ENCODE measurements at places on chromosomes 2 and 18.
A peak's percentile ranks its signal among the peaks of the same experiment; 100 is the strongest.

DNA sequence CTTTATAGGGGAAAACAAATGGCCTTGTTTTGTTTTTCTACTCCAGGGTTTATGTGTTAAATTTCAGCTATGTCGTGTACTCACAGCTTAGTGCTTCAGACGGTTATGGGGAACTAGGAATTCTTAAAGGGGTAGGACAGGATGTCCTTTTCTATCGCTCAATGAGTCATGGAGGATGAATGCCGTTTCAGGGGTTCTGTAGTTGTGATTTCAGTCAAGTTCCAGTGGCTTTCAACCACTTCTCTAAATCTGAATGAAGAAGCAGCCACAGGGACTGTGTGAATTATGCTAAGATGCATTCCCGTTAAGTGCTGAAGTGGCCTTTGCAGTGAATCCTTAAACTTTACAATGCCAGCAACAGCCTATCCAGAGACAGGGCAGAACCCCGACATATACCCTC is 1231.7 kb upstream of the ZEB2 start:
- peak; percentile 48 for DNase-seq

- DNase-seq = no peak
Measured at GRCh38 chr2:39821871-39822270, 42.8 kb upstream of the THUMPD2 start.

- no peak for DNase-seq
Measured at GRCh38 chr18:57353940-57354461, 1.6 kb downstream of the ST8SIA3 start.

GRCh38 chr2:119468154-119468955 is 36.7 kb downstream of the TMEM37 start:
- peak; percentile 39 for DNase-seq

DNA sequence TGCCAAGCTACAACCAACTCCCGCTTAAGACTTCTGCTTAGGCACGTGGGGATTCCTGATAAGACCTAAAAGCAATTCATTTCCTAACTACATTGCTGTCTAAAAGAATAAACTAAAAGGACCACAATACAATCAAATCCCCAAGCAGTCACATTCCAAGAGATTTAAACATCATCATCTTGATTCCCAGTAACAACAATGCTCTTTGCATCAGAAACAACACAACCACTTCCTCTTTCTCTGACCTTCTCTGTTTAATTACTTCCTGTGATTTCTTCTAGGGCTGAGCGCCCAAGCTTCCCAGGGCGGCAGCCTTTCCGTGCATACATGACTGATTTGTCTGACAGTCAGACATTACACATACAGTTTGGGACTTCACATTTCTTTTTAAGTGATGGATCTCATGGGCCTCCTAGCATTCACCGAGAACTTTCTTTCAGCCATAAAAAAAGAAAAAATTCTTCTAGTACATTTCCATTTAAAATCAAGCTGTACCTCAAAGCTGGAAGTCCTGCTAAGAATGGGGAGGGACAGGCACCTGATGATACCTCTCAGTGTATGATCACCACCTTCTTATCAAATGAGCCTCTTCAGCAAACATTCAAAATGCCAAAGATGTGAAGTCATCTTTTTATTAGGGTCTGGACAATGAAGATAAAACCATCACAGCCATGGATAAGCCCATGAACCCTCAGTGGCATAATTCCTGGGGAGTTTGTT is 11.5 kb downstream of the SPRED2 start:
- DNase-seq = peak; percentile 40

- DNase-seq = no peak
Measured at GRCh38 chr2:9032121-9032520, 28.6 kb upstream of the MBOAT2 start.

GRCh38 chr18:30658306-30658705 is 384.2 kb downstream of the DSC3 start:
- DNase-seq = no peak

DNA sequence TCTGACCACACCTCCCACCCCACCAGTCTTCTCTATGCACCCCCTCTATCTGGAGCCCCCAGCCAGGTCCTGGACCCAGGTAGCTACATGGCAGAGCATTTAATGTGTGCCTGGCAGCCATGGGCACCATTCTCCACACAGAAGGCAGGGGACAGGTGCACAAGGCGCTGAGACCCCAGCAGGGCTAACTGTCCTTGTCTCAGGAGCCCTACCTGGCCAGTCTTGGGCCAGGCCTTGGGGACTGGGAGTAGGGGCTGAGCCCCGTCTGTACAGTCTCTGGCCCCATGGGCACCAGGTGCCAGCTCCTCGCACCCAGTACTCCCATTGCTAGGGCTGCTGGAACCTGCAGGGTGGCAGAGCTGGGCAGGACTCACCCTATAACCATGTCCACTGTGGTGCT is 2.9 kb downstream of the GNLY start:
- no peak for DNase-seq

DNA sequence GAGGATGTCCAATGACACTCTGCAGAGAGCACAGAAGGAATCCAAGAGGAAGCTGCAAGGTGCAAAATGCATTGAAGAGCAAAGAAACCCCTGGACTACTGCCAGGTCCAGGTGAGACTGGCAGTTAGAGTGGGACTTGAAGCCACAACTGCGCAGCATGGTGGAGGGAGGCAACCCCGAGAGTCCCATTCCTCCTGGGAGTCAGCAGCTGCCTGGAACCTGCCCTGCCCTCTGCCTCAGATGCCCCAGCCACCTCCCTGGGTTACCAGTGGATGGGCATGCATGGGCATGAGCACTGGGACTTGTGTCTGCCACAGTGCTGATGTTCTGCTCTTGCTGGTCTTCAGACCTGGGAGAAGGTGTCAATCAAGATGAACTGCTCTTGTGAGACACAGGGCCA is 43.2 kb downstream of the ANKMY1 start:
- no peak for DNase-seq

- no peak for DNase-seq
Measured at GRCh38 chr2:120982598-120982997, 246.9 kb downstream of the GLI2 start.

- DNase-seq = no peak
Measured at GRCh38 chr2:241798631-241799521, 10.1 kb upstream of the NEU4 start.

DNA sequence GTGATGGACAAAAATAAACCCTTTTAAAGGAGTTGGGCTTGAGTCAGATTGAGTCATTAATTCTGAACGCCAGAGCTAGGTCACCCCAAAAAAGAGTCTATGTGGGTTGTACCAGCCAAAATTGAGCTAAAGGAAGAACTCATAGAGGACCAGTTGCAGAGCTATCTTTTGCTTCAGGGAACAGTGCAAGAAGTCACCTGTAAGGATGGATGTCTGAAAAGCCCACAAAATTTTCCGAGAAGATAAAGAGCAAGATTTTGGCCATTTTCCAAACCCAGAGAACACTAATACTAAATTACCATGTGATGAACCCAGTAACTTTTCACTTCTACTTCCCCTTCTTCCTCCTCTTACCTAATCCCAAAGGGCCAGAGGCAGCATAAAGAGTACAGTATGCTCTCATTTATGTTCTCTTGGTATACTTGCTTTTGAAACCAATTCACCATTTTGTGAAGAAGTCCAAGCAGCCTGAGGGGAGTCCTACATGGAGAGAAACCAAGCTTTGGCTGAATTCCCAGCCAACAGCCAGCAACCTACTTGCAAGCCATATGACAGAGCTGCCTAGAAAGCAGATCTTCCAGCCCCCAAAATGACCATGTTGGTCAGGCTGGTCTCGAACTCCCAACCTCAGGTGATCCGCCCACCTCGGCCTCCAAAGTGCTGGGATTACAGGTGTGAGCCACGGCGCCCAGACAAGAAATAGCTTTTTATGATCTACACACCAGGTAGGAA is 551.7 kb downstream of the SATB2 start:
- no peak for DNase-seq

DNA sequence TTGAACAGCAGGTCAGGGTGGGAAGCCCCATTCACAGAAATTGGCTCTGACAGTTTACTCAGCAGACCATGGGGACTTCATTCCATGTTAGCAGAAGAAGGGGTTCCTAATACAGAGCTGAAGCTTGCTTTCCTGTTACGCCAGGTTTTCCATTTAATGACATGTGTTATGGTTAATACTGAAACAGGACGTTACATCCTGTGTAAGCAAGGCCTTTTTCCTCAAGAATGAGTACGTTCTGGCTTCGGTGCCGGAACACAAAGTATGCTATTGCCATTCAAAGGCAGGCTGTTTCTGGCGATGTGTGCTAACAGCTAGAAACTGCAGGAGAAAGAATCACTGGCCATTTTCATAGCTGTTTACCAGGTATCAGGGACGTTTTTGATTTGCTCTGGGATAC is 190.4 kb downstream of the SNTG2 start:
- DNase-seq = no peak

DNA sequence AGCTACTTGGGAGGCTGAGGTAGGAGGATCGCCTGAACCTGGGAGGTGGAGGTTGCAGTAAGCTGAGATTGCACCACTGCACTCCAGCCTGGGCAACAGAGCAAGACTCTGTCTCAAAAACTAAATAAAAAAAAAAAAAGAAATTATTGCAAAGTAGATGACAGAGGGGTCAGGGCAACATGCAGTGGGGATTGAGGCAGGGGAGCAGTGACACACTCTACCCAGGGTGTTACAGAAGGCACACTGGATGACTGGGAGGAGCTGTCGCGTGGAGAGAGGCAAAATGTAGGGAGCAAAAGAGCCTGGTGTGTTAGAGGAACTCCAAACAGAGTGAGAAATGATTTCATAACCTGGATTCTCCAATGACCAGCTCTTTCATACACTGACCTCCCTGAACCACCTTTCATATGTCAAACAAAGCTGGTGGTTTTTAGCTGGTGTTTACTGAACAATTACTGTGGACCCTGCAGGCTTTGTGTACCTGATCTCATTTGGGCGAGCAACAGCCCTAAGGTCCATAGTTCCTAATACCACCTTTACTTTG is 22.1 kb downstream of the FBXO41 start:
- no peak for DNase-seq

DNA sequence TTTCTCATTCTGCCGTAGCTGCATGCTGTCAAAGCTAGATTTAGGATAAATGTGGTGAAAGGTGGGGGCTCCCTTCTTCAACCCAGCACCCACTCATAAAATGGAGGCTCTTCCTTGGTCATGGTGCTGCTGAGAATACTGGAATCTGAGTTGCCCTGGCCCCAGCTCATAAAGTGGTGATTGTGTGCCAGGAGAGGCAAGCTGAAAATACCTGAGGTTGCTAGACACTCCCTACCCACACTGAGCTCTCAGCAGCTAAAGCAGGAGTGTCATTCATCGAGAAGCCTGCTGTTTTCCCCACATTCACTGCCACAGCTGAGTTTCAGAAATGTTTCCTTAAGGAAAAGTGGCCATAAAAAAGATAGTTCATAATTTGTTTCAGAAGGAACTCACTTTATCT is 297.1 kb upstream of the RBMS1 start:
- DNase-seq = no peak

DNA sequence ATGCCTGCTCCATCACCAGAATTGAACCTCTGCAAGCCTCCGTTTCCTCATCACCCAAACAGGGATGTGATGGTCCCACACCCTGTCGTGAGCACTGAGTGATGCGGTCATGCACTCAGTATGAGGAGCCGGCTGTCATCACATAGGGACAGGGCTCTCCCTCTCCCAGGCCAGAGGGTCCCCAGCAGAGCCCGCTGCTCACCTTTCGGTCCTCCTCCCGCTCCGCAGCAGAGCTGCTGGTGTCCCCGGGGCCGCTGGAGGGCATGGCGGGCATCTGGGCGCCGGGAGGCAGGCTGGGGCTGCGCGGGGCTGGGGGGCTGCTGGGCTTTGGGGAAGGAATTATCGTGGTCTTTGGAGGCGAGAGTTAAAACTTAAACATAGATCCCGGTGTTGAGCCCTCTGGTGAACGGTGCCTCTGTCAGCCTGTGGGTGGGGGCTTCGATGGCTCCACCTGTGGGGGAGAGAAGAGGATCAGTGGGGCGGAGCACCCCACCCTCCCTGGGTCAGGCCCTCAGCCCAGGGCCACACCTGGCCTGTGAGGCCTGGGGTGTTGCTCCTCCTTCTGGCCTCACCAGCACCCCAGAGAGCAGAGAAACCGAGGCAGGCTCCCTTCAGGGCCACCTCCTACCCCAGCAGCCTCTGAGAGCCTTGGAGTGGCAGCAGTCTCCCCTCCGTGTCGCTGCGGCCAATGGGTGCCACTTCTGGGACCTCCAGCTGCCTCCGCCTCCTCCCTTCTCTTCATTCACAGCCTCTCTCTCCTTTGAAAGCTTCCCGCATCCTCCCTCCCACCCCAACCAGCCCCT is 27.8 kb downstream of the DNMT3A start:
- no peak for DNase-seq

DNA sequence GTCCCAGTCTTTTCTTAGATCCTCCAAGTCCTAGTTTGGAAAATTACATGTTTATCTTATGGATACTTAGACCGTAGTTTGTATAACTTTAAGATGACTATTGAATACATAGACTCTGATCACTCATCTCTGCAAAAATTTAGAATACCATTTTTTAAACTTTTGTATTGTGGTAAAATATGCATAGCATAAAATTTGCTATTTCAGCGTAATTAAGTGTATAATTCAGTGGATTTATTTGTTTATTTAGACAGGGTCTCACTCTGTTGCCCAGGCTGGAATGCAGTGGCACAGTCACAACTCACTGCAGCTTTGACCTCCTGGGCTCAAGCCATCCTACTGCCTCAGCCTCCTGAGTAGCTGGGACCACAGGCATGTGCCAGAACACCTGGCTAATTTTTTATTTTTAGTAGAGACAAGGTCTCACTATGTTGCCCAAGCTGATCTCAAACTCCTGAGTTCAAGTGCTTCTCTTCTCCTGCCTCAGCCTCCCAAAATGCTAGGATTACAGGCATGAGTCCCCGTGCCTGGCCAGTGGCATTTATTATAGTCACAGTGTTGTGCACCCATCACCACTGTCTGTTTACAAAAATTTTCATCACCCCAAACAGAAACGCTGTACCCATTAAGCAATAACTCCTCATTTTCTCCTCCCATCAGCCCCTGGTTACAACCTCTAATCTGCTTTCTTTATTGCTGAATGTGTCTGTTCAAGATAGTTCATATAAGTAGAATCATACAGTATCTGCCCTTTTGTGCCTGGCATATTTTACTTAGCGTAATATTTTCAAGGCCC is 90.0 kb downstream of the MAP3K20 start:
- no peak for DNase-seq

GRCh38 chr2:176364273-176364977 is 95.2 kb downstream of the MTX2 start:
- DNase-seq = no peak

DNA sequence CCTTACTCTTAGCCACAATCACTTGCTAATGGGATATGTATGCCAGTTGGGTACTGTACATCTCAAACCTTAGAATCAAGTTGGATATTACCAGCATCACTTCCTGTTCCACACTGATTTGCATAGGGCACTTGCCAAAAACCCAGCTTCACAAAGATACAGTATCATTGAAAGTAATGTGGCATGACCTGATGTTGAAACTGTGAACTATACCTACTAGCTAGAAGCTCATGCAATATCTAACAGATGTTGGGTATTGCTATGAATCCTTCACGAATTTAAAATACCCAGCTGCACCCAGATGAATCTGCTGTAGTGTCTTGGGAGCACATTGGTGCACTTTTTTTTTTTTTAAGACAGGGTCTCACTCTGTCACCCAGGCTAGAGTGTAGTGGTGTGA is 6.5 kb upstream of the STAMBP start:
- no peak for DNase-seq
